ENCODE measurements at places on chromosomes 11 and 22.
A peak's percentile ranks its signal among the peaks of the same experiment; 100 is the strongest.

GRCh38 chr11:116072601-116073410, 568.6 kb upstream of the CADM1 start:
- no peak for DNase-seq

GRCh38 chr11:34575261-34575660, 45.6 kb upstream of the EHF start:
- DNase-seq, result no peak

GRCh38 chr22:41242396-41243117, 1.8 kb upstream of the CHADL start:
- no peak for DNase-seq

DNA sequence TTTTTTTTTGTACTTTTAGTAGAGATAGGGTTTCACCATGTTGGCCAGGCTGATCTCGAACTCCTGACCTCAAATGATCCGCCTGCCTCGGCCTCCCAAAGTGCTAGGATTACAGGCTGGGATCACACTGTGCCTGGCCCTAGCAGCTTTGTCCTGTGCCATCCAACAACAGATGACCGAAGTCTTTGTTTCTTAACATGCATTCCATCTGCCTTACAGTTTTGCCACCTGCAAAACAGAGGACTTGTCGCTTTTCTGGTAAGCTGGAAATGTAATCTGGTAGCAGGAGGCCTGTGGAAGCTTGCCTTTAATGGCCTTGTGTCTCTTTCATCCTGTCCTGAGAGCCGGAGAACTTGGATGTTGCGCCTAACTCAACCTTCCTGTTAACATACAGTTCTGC, 58.7 kb upstream of the PPP6R3 start:
- DNase-seq, result no peak

GRCh38 chr11:132772703-132773545, 759.4 kb downstream of the OPCML start:
- no peak for DNase-seq

GRCh38 chr11:71538666-71538990, 803 bp downstream of the KRTAP5-8 start:
- no peak for DNase-seq

- DNase-seq, result no peak
Observed at GRCh38 chr11:62044639-62045121, 77.2 kb upstream of the FTH1 start.

DNA sequence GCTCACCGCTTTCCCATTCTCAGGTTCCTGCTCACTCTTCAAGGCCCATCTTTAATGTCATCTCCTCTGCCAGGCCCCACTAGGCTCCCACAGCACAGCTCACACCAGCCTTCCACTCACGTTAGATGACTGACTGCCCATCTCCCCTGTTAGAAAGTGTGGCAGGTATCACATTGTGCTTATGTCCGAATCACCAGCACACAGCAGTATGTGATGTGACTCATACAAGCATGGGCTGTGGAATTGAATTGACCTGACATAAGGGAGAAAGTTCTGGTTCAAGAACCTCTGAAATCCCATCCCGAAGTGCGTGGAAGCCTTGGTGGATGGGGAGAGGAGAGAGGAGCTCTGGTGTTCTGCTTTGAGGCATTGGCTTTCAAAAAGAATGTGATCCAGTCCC, 6.5 kb downstream of the VSTM5 start:
- no peak for DNase-seq

GRCh38 chr22:38243007-38243765, 29.6 kb downstream of the TMEM184B start:
- no peak for DNase-seq

GRCh38 chr11:113426686-113427085, 39.1 kb downstream of the ANKK1 start:
- DNase-seq, result no peak

- DNase-seq, result no peak
Observed at GRCh38 chr11:28054821-28055220, 53.1 kb downstream of the KIF18A start.

DNA sequence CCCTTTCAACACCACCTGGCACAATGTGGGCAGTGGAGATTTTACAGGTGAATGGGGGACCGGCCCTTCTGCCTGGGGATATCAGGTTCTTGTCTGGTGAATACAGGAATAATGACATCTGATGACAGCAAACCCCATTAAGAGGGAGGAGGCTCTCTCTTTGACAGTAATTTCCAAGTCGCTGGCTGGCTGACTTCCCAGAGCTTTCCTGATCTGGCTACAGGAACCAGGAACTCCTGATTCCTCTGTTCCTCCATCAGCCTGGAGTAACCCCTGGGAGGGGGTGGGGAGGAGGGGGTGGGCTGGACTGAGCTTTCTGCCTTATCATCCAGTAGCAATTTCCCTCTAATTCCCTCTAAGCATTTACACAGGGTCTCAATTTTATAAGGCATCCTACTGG, 3.7 kb upstream of the MIEF1 start:
- no peak for DNase-seq

DNA sequence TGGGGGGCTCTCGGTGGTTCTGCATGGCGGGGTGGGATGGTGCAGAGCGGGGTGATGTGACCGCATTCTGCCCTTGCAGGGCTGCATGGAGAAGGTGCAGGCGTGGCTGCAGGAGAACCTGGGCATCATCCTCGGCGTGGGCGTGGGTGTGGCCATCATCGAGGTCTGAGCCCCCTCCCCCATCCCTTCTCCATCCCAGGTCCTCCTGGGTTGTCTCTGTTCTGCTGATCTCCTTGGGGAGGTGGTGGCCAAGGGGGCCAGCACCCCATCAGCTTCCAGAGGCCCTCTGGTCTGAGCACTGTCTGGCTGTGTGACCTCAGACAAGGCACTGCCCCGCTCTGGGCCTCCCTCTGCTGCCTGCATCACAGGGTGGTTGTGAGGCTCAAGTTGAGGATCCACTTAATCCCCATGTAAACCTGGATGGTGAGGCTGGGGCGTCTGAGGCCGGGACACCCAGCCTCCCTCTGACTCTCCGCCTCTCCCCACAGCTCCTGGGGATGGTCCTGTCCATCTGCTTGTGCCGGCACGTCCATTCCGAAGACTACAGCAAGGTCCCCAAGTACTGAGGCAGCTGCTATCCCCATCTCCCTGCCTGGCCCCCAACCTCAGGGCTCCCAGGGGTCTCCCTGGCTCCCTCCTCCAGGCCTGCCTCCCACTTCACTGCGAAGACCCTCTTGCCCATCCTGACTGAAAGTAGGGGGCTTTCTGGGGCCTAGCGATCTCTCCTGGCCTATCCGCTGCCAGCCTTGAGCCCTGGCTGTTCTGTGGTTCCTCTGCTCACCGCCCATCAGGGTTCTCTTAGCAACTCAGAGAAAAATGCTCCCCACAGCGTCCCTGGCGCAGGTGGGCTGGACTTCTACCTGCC, 53.3 kb downstream of the CD82 start:
- no peak for DNase-seq

DNA sequence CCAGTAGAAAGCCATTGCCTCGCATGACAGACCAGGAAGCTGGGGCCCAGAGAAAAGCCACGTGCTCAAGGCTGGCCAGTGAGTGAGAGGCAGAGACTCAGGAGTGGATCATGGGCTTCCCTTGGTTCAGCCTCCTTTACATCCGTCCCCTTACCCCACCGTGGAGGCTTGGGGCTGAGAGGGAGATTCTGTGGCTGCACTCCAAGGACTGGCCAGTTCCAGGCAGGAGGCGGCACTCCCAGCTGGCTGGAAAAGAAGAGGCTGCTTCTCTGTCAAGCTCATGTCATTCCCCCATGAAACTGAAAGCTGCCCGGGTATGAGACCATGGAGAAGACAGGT, 6.6 kb upstream of the ASCL2 start:
- no peak for DNase-seq

- no peak for DNase-seq
Observed at GRCh38 chr11:122756417-122756816, 81.9 kb upstream of the CRTAM start.

DNA sequence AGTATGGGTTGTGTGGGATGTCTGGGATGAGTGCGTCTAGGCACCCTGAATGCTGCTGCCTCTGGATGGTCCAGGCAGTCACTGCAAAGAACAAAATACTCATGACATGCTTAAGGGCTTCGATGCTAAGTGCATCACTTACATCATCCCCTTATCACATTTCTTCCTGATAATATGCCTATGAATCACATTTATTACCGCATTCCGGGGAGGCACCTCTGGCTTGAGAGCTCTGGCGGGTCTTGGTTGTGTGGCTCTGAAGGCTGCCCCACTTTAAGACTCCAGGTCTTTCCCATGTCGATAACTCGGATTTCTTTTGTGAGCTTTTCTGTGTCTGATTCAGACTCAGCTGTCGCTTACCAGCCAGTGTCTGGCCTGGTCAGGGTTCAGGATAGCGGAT, 1126.4 kb downstream of the TBC1D22A start:
- no peak for DNase-seq

GRCh38 chr11:78351979-78352841, 65.4 kb downstream of the GAB2 start:
- no peak for DNase-seq

- no peak for DNase-seq
Observed at GRCh38 chr22:36333644-36334043, 54.1 kb downstream of the MYH9 start.

- DNase-seq, result no peak
Observed at GRCh38 chr22:36238373-36239149, 766 bp downstream of the APOL2 start.

DNA sequence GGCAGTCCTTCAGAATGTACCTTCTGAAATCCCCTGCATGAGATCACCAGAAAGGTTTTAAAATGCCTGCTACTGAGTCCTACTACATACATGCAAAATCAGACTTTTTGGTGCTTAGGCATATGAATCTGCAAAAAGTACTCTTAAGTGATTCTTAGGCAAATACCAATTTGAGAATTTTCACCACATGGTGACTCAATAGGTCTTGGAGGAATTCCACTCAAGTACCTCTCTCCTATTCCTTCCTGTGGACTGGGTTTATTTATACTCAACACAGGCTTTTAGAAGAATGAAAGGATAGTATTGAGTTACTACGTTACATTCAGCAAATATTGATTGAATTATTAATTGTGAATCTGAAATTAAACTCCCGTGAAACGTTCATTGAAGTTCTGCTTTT, 223.9 kb downstream of the CNTN5 start:
- no peak for DNase-seq

DNA sequence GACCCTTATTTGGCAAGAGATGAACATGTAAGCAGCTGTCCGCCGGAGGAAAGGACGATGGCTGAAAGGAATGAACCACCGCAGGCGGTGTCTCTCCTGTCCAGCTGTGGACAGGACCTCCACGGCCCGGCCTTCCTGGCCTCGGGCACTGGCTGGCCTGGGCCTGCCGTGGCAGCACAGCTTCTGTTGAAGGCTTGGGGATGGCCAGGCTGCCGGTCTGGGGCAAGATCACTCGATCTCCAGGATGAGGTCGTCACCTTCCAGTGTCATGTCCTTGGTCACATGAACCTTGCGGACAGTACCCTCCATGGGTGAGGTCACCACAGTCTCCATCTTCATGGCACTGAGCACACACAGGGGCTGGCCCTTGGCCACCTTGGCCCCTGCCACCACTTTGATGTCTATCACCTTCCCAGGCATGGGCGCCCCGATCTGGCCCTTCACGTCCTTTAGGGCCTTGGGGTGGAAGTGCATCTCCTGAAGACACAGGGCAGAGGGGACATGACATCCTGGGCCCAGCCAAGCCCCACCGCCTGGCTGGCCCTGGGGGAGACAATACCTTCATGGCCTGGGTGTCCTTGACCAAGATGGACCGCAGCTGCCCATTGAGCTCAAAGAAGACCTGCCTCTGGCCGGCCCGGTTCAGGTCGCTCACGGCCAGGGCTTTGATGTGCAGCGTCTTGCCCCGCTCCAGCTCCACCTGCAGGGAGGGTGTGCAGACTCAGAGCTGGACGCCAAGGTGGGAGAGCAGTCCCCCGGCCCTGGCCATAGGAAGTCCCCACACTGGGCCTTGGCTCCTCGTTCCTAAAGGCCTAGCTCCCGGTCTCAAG, 5.6 kb downstream of the RCE1 start:
- DNase-seq, result no peak

GRCh38 chr11:74926304-74927030, 22.4 kb downstream of the XRRA1 start:
- DNase-seq, result no peak

- no peak for DNase-seq
Observed at GRCh38 chr11:125454047-125454446, 42.0 kb downstream of the FEZ1 start.

DNA sequence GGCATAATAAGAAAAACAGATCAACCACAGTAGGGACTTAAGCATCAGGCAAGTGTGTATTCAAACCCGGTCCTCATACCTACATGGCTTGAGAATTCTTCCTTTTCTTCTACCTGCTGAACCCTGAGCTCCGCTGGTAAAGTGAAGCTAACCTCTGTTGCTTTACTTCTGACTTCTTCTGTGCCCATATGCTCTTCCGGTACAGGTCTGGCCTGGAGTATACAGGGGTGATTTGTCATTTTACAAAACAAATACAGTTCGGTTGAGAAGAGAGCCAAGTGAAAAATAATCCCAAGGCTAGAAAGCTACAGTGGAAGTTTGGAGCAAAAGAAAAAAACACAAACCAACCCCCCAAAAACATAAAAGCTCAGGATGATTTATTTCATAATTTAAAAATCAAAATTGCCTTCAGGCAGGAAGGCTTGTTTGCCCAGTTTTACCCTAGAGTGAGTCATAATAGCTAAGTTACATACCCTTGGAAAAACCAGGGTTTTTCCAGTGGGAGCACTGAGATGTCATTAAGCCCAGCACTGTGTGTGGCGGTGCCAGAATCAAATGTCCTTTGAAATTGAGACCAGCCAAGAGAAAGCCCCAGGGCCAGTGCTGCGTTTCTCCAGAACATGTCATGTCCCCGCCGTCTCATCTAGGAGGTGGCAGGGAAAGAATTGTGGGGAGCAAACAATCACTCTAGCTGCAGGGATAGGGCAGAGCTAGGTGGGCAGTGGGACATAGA, 305.5 kb upstream of the ISX start:
- no peak for DNase-seq

- peak; percentile 100 for DNase-seq
Observed at GRCh38 chr11:102225689-102226568, 91.4 kb upstream of the BIRC3 start.

DNA sequence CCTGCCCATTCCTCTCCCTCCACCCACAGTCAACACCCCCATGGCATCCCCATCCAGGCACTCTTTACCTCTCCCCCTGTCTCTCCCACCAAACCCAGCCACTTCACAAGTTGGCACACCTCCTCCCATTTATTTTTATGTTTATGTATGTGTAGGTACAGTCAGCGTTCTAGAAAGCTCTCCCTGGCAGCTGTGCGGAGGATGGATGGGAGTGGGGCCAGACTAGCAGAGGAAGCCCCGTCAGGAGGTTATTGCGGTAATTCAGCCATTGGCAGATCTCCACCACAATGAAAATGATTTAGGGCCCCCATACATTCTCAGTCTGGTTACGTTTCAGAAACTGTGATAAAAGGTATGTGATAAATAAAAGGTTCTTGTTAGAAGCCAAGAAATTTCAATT, 51.3 kb downstream of the BTG4 start:
- DNase-seq, result no peak

GRCh38 chr11:1744137-1744886, 6.1 kb downstream of the IFITM10 start:
- DNase-seq, result no peak

- DNase-seq, result peak; percentile 35
Observed at GRCh38 chr11:108253176-108253575, 30.3 kb downstream of the ATM start.

GRCh38 chr11:62491571-62492329, 54.9 kb downstream of the AHNAK start:
- no peak for DNase-seq

Data from HS-5 (cell line).